ENCODE measurements at places on chromosomes 3 and 15.
A peak's percentile ranks its signal among the peaks of the same experiment; 100 is the strongest.

- DNase-seq, result no peak
These were observed 828.6 kb upstream of the NR2F2 start for GRCh38 chr15:95501865-95502264.

- no peak for DNase-seq
These were observed 47.0 kb upstream of the SMAD3 start for GRCh38 chr15:67018441-67018840.

DNA sequence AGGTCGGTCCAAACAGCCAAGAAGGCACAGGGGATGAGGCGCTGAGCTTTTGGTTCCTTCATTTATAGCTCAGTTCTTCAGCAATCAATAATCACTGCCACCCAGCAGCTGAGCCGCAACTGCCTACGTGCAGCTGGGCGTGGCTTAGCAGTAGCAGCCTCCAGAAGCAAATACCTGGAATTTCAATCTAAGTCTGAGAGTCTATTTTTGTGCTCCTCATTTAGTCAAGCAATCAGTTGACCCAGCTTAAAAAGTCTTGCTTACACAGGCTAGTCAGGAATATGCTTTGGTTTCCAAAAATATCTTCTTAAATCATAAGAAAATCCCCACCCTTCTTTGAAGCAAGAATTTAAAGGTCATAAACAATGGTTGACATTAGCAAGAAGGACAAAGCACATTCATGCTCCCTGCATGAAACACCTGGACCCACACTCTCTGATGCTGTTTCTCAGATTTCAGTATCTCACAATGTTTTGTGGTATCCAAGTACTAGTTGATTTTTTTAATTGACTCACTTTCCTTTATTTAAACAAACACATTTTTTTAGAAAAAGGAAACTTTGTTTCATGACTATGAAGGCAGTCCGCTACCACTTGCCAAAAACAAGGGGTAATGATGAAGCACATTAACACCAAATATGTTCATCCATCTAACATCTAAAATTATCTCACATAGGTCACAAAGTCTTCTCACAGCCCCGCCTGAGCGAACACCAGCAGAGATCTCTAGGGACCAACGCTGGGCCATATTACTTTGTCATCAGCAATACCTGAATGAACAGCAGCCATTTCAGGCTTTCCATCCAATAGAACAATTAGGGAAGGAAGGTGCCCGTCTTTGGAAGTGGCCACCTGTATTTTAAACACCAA lies 106.1 kb downstream of the OXNAD1 start:
- DNase-seq, result no peak

- DNase-seq, result no peak
These were observed 75.2 kb upstream of the ACAD9 start for GRCh38 chr3:128804017-128804810.

DNA sequence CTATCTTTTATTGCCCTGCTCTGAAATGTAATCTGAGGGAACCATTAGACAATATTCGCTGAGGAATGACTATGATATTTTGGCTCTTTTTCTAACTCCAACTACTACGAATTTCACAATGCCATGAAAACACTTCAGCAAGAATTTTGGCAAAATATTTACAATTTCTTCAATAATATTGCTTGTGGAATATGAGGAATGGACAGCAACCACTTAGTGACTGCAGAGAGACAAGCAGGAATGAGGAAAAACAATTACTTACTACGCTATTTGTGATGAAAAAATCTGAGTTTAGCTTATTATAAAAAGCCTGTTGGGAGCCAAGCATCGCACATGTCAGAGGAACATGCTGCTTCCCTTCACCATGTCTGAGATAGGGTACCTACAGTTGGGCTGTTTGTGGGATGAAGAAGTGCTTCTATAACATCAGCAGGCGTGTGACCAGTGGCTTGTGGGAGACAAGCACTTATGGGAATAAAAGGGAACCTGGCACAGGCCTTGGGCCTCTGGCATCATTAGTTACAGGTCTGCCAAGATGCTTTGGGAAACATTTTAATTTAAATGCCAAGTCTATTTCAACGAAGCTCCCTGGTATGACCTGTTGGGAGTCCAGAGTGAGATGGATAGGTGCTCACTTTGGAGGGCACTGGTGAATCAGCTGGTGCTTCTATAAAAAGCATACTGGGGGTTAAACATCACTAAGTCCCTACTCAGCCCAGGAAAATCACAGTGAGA lies 2.7 kb upstream of the PLCL2 start:
- no peak for DNase-seq

- DNase-seq, result no peak
These were observed 8.2 kb upstream of the ANKRD63 start for GRCh38 chr15:40290918-40291574.

GRCh38 chr15:33315044-33315443 lies 4.3 kb downstream of the RYR3 start:
- DNase-seq, result no peak

DNA sequence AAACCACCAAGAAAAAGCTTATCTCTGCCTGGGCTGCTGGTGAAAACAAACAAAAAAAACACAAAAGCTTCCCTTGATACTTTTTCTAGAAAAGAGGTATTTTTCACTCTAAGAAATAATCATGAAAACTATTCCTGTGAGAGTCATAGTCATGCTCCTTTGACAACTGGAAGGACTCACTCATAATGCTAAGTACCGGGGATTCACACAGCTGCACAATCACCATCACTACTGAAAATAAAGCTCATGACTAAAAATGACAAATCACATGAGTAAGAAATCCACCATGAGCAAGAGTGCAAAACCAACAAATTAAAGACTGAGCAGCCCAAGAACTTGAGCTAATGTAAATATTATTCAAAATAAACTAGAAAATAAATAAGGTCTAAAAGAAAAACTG lies 10.6 kb upstream of the POU1F1 start:
- peak; percentile 47 for DNase-seq

GRCh38 chr3:48157202-48157840 lies 30.9 kb downstream of the CDC25A start:
- DNase-seq, result peak; percentile 23

DNA sequence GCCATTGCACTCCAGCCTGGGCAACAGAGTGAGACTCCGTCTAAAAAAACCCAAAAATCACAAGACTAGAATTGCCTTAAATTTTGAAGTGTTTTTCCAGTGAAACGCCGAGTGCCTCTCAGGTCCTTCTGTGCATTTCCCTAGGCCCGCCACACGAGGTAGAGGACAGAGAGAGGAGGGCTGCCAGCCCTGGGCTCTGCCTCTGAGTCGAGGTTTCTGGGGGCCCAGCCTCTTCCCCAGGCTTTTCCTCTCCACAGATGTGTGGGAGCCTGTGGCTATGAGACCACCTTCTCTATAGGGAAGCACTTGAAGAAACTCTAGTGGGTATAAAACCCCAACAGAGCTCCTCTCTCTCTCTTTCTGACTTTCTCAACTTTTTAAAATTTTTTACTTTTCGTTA lies 10.9 kb upstream of the EHD4 start:
- DNase-seq, result no peak

- no peak for DNase-seq
These were observed 98.7 kb upstream of the ANKRD28 start for GRCh38 chr3:15896500-15896899.

- DNase-seq, result peak; percentile 23
These were observed 600.9 kb upstream of the ROBO2 start for GRCh38 chr3:76438971-76439370.

DNA sequence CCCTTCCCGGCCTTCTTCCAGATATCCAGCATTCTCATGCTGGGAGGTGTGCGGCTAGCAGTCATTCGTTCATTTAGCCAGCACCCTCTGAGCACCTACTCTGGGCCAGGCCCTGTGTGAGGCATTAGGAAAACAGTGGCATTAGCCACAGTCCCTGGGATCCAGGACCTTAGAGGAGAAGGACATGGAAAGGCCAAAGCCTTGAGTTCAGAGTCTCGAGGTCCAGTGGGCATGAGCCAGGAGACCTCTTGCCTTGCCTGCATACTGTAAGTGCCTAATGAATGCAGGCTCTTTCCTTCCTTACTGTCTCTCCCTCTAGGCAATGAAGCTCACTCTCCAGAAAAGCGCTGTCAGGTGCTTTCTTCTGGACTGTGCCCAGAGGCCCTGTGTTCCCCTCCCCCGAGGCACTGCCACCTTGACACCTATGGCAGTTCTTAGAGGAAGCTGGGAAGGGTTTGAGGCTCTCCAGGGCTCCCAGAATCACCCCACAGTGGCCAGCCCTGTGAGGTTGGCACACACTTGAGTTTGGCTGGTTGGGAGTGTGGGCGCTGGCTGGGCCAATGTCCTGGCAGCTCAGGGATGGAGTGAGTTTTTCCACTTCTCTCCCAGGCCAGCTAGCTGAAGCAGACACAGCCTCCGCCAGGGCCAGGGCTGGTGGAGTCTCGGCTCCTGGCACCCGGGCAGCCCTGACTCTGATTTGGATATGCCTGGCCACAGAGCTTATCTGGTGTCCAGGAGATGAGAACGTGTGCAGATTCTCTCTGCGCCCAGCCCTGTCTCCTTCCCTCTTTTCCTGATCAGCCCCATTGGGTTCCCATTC lies 5.4 kb downstream of the CORO2B start:
- DNase-seq, result no peak

- peak; percentile 77 for DNase-seq
These were observed 11.1 kb downstream of the RUVBL1 start for GRCh38 chr3:128112357-128112968.

- DNase-seq, result no peak
These were observed 253.2 kb upstream of the LRTM1 start for GRCh38 chr3:55180936-55181535.

GRCh38 chr3:158953131-158953530 lies 151.3 kb downstream of the MFSD1 start:
- DNase-seq, result no peak

GRCh38 chr3:50575372-50575771 lies 6.0 kb downstream of the HEMK1 start:
- no peak for DNase-seq

DNA sequence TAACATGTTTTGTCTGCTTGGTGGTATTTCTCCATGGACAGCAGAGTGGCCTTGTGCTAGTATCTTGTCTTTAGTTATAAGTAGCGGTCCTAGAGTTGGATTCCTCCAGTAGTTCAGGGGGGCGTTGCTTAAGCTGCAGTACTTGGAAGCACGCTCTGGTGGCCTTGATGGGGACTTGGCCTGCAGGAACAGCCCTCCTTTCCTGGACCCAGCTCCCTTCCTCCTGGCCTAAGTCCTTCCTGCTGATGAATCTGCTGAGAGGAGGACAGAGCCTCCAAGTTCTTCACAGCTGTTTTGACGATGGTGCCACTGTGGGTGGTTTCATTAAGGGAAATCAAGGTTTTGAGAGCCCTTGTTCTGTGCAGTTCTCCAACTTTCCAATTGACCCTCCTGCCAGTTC lies 38.6 kb upstream of the SEC22A start:
- DNase-seq, result no peak

DNA sequence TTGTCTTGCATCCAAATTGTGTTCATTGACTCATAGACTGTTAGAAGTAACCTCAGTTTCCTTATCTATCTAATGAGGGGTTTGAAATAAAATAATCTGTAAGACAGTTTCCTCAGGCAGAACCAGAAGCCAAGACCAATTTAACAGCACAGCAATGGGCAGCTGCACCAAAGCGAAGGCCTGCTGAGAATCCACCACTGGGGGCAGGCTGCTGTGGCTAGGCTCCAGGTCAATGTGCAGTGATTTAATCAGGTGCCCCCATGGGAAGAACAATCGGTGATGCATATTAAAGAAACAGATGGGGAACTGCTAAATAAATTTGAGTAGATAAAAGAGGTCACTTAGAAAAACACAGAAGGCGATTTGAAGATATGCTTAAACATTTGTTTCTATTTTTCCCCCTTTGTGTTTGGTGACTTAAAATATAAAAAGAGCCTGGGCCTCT lies 28.0 kb upstream of the TMOD3 start:
- no peak for DNase-seq

- DNase-seq, result no peak
These were observed 535.7 kb downstream of the FOXP1 start for GRCh38 chr3:71047616-71048531.

DNA sequence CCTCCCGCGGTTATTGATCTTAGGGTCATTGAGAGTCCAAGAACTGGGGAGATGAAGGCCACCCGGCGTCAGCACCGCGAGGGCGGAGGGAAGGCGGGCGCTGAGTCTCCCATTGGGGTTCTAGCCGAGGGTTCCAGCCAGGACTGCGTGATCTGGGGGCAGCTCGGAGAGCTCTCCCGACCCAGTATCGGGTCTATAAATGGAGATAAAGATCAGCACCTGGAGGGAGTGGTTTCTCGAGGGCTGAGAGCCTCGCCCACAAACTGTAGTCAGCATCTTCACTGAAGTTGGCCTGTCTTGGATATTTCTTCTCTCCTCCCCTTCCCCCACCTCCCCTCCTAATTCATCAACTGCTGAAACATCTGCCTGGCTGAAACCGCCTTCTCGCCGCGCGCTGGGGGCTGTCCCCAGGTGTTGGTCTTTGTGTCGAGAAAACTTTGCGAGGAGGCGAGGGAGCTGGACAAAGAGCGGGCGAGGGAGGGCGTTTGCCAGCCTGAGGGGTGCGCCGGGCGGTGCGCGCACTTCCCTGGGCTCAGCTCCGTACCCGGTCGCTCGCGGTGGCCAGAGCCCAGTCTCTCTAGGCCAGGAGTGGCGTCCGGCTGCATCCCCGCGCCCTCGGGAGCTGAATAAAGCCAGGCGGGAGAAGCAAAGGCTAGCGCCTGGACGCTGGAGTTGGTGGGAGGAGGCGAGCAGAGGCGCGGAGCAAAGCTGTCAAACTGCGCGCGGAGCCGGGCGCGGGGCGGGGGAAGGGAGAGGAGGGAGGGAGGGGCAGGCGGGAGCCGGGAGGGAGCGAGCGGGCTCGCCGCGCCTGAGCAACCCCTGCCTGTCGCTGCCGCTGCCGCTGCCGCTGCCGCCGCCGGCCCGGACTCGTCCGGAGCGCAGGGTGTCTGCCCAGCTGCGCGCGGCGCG lies at the start of gene ST8SIA2:
Gene ST8SIA2 (plus strand): TSS at position 811 of the 909 bp plus-strand sequence. CDS start 184 bp downstream, outside the sequence.
- DNase-seq, result no peak

- DNase-seq, result no peak
These were observed 697 bp downstream of the CHSY1 start for GRCh38 chr15:101250873-101251829.

- DNase-seq, result no peak
These were observed 28.8 kb downstream of the GOLIM4 start for GRCh38 chr3:168066882-168067281.

DNA sequence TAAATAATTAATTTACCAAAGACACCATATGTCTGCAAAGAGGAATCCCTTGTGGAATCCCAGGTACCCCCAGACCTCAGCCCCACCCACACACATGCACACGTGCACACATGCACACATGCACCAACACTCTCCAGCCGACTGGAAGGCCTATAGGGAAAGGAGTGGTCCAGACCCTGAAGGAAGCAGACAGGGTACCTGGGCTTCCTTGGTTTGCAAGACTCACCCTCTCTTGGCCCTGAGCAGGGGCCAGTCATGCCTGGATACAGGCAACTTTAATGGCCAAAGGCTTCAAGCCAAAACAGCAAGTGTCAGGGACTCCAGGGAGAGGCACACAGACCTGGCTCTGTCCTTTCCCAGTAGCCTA lies 8.9 kb upstream of the HAPLN3 start:
- DNase-seq, result no peak

All from HS-5 (cell line).